Activated naive CD4-positive, alpha-beta T cell treated with anti-CD3 and anti-CD28 coated beads for 36 hours (primary cell): ENCODE measurements at places on chromosomes 3 and 15. TPM values are rescaled to one million over a fixed set of nuclear protein-coding genes. Genes with fewer than 3 reads are reported as not detected.

The PROS1 gene
- 0.55 TPM for total RNA-seq

The MAP6D1 gene
- 1.4 TPM for total RNA-seq

The TRH gene
- not detected for total RNA-seq

The SH2D7 gene
- not detected for total RNA-seq

The CNTN3 gene
- total RNA-seq: not detected

The WDR72 gene
- total RNA-seq: not detected

The INKA1 gene
- total RNA-seq: 0.37 TPM

The CCDC32 gene
- 25.4 TPM for total RNA-seq

The CCR9 gene
- not detected for total RNA-seq

- H3K27me3 ChIP-seq: no peaks in the 10 kb centered on the region
- H3K27ac ChIP-seq: no peak overlapping the region
- no peaks in the 10 kb centered on the region for H3K4me1 ChIP-seq
- H3K4me3 ChIP-seq: no peak overlapping the region
- H3K36me3 ChIP-seq: no peaks in the 10 kb centered on the region
Observed at GRCh38 chr15:57619746-57620145, 28.0 kb downstream of the MYZAP start.

GRCh38 chr3:176584413-176585176, 612.7 kb downstream of the TBL1XR1 start:
- H3K27me3 ChIP-seq: no peaks in the 10 kb centered on the region
- no peaks in the 10 kb centered on the region for H3K36me3 ChIP-seq
- no peak overlapping the region for H3K27ac ChIP-seq
- no peak overlapping the region for H3K4me3 ChIP-seq
- no peaks in the 10 kb centered on the region for H3K4me1 ChIP-seq

DNA sequence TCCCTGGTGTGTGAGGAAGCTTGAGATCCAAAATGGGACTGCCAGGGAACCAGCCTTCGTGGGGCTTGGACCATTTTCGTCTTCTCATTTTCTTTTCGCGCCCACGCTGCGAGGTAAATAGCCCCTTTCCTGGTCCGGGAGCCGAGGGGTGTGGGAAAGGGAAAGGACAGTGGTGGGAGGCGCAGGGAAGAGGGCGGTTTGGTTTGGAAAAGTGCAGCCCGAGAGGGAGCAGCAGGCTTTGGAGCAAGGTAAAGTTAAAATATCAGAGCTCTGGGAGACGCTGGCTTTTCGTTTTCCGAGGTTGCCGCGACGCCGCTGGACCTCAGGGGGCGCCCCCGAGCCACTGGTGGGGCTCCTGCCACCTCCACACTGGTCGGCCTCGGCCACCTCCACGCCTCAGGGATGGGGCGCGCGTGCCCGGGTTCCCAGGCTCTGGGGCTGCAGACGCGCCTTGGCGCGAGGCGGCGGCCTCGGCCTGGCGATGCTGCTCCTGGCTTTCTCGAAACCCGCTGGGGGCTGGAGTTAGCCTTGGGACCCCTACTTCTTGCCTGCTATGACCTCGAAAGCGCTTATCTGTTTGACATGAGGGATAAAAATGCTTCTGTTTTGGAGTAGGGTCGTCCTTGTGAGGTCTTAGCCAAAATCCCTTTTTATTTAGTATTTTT, 3.2 kb downstream of the PTPRG start:
- no peak overlapping the region for H3K27ac ChIP-seq
- no peak overlapping the region for H3K4me3 ChIP-seq
- H3K27me3 ChIP-seq: peaks cover 50% of the 10 kb centered on the region
- H3K4me1 ChIP-seq: peaks cover 21% of the 10 kb centered on the region
- H3K36me3 ChIP-seq: no peaks in the 10 kb centered on the region
- DNase-seq: peak; percentile 34

GRCh38 chr3:6262010-6262409, 598.9 kb upstream of the GRM7 start:
- H3K4me3 ChIP-seq: no peak overlapping the region
- H3K27me3 ChIP-seq: no peaks in the 10 kb centered on the region
- no peaks in the 10 kb centered on the region for H3K36me3 ChIP-seq
- H3K27ac ChIP-seq: no peak overlapping the region
- DNase-seq: no peak

GRCh38 chr15:91142106-91142744, 42.2 kb downstream of the SV2B start:
- H3K27me3 ChIP-seq: peaks cover 20% of the 10 kb centered on the region
- H3K4me3 ChIP-seq: no peak overlapping the region
- H3K27ac ChIP-seq: no peak overlapping the region
- H3K4me1 ChIP-seq: no peaks in the 10 kb centered on the region
- no peak for DNase-seq
- H3K36me3 ChIP-seq: no peaks in the 10 kb centered on the region

DNA sequence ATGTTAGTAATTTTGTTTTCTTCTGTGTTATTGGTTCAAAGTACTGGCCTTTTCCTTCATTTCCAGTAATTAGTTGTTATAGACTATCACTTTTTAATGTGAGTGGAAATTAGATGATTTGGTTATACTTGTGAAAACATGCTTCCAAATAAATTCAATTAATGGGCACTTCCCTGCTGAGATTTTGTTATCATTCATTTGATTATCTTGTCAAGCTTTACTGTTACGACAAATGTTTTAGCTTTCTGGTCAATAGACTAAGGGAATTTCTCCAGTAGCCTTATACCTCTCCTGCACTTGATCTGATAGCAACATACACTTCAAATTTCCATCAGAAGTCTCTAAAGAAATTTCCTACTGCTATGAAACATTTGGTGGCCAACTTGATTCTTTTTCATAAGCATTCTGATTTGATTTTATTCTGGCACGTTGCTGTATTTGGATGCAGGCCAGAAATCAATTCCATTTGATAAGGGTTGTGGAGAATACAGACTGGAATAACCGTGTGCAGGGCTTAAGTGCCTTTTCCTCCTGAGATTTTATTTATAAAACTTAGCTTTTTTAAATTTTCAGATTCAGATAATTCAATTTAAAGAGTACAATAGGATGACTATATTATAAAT, 573.8 kb upstream of the NAALADL2 start:
- no peaks in the 10 kb centered on the region for H3K36me3 ChIP-seq
- H3K27ac ChIP-seq: no peak overlapping the region
- H3K4me3 ChIP-seq: no peak overlapping the region
- no peak for DNase-seq
- H3K4me1 ChIP-seq: no peaks in the 10 kb centered on the region
- H3K27me3 ChIP-seq: no peaks in the 10 kb centered on the region

- H3K4me1 ChIP-seq: peaks cover 7% of the 10 kb centered on the region
- H3K27me3 ChIP-seq: no peaks in the 10 kb centered on the region
- H3K27ac ChIP-seq: no peak overlapping the region
- DNase-seq: no peak
- peaks cover 14% of the 10 kb centered on the region for H3K36me3 ChIP-seq
Observed at GRCh38 chr15:74024687-74025086, 30.2 kb downstream of the PML start.

GRCh38 chr3:44342176-44342790, 3.7 kb downstream of the TCAIM start:
- H3K36me3 ChIP-seq: peaks cover 3% of the 10 kb centered on the region
- no peak overlapping the region for H3K4me3 ChIP-seq
- H3K27me3 ChIP-seq: no peaks in the 10 kb centered on the region
- peaks cover 16% of the 10 kb centered on the region for H3K4me1 ChIP-seq

GRCh38 chr3:197820550-197821335, 29.7 kb downstream of the LRCH3 start:
- no peaks in the 10 kb centered on the region for H3K27me3 ChIP-seq
- no peak overlapping the region for H3K27ac ChIP-seq
- DNase-seq: no peak
- peaks cover 10% of the 10 kb centered on the region for H3K36me3 ChIP-seq
- no peak overlapping the region for H3K4me3 ChIP-seq

GRCh38 chr3:195001961-195002861, 268.7 kb downstream of the XXYLT1 start:
- no peaks in the 10 kb centered on the region for H3K36me3 ChIP-seq
- no peaks in the 10 kb centered on the region for H3K4me1 ChIP-seq
- H3K4me3 ChIP-seq: no peak overlapping the region
- H3K27me3 ChIP-seq: no peaks in the 10 kb centered on the region
- no peak overlapping the region for H3K27ac ChIP-seq
- peak; percentile 29 for DNase-seq

GRCh38 chr3:178510496-178510895, 25.7 kb upstream of the KCNMB2 start:
- H3K36me3 ChIP-seq: no peaks in the 10 kb centered on the region
- no peak for DNase-seq
- H3K27ac ChIP-seq: no peak overlapping the region
- peaks cover 6% of the 10 kb centered on the region for H3K27me3 ChIP-seq
- no peaks in the 10 kb centered on the region for H3K4me1 ChIP-seq
- no peak overlapping the region for H3K4me3 ChIP-seq

- peaks cover 37% of the 10 kb centered on the region for H3K36me3 ChIP-seq
- H3K4me3 ChIP-seq: no peak overlapping the region
- no peak for DNase-seq
- H3K4me1 ChIP-seq: no peaks in the 10 kb centered on the region
Observed at GRCh38 chr3:47846186-47846879, 43.4 kb downstream of the DHX30 start.

DNA sequence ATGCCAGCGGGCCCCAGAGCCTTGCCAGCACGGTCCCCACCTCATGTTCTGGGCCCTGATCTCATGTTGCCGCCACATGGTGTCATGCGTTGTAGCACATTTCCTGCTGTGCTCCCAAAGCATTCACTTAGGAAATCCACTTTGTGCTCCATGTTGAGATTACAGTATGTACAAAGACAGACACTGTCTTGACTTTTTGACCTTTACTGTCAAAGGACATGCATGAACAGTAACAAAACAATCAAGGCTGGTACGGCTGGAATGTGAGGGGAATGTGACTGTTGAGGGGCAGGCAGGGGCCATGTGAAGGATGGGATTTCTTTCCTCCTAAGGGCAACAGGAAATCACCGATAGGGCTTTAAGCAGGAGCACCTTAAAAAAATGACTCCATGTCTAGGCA, 53.3 kb upstream of the RPL32 start:
- H3K27me3 ChIP-seq: no peaks in the 10 kb centered on the region
- peaks cover 5% of the 10 kb centered on the region for H3K4me1 ChIP-seq
- no peak overlapping the region for H3K4me3 ChIP-seq
- no peaks in the 10 kb centered on the region for H3K36me3 ChIP-seq
- DNase-seq: no peak

DNA sequence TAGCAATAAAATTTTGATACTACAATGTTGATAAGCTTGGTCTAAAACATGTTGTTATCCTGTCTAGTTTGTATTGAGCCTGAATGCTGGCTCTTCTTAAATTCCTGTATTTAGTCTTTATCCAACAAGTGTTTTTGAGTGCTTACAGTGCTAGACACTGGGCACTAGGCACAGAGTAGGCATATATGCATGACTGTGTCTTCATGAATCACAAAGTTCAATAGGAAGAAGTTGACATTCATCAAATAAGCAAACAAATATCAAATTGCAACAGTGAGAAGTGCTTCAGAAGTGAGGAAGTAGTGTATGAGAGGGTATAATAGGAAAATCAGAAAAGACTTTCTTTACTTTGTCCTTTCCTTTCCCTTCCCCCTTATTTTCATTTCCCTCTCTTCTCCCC, 6.8 kb downstream of the CD96 start:
- no peak overlapping the region for H3K27ac ChIP-seq
- no peak overlapping the region for H3K4me3 ChIP-seq
- no peaks in the 10 kb centered on the region for H3K27me3 ChIP-seq
- DNase-seq: no peak
- H3K4me1 ChIP-seq: peaks cover 37% of the 10 kb centered on the region

GRCh38 chr15:39869858-39870515, 50.1 kb downstream of the GPR176 start:
- DNase-seq: no peak
- H3K27ac ChIP-seq: no peak overlapping the region
- no peak overlapping the region for H3K4me3 ChIP-seq
- H3K4me1 ChIP-seq: peaks cover 4% of the 10 kb centered on the region

DNA sequence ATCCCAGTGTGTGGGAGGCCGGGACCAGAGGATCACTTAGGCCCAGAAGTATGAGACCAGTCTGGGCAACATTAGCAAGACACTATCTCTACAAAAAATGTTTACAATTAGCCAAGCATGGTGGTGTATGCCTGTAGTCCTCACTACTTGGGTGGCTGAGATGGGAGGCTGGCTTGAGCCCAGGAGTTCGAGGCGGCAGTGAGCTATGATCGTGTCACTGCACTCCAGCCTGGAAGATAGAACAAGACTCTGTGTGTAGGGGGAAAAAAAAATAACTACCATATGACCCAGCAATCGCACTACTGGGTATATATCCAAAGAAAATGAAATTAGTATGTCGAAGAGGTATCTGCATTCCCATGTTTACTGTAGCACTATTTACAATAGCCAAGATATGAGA, 22.6 kb downstream of the RYK start:
- H3K4me1 ChIP-seq: peaks cover 72% of the 10 kb centered on the region
- H3K4me3 ChIP-seq: no peak overlapping the region
- H3K27ac ChIP-seq: no peak overlapping the region
- peaks cover 2% of the 10 kb centered on the region for H3K36me3 ChIP-seq
- no peak for DNase-seq
